A549 treated with CpdA at 1 μM for 4 hours (cell line): ENCODE measurements at places on chromosomes 1 and 21. TPM values are rescaled to one million over a fixed set of nuclear protein-coding genes. Genes with fewer than 3 reads are reported as not detected.

The TEDDM1 gene
- total RNA-seq, result not detected in 5 replicates

The CHODL gene
- total RNA-seq, result not detected in 5 replicates

The TMEM125 gene
- not detected in 5 replicates for total RNA-seq

The BCAR3 gene
- total RNA-seq, result 52.1 to 69.6 TPM (median 56.1 TPM) in 5 replicates

The CELA3A gene
- not detected in 5 replicates for total RNA-seq

The PIGR gene
- total RNA-seq, result not detected in 5 replicates
